ENCODE measurements at places on chromosomes 4 and X.

DNA sequence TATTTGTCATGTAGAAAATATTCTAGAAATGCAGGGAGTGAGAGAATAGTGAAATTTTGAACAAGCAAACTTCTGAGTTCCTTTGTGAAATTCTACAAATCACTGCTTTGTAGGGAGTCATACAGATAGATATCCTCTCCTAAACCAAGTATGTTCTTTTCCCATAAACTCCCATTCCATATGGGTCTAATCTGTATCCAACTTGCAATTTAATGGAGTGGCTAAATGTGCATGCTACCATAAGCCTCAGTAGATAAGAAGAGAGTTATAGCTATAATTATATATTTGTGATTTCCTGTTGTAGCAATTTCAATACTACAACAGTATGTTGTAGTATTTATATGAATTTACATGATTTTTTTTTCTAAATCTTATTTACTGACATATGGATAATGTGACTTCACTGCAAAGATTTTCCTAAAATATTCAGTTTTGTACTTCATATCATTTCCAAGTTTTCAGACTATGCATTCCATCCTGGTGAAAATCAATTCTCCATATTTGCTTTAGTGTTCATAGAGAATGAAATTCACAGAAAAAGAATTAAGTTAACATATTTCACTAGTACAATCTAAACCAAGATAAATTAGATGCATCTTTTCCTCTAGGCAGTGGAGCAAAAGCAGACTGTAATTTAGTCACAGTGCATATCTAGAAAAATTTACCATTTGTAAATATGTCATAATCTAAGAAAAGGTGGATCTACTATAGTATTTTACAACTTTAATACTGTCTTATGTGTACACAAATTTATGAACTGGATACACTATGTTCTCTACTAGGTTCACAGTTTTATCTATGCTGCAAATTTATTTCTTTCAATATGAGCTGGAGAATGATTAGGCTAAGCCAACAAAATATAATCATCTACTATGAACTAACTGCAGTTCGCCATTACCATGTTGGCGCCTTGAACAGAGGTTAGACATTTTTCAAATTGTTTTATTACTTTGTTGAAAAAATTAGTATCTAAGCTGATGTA is 372.9 kb upstream of the NDST3 start:
- DNase-seq = no peak

DNA sequence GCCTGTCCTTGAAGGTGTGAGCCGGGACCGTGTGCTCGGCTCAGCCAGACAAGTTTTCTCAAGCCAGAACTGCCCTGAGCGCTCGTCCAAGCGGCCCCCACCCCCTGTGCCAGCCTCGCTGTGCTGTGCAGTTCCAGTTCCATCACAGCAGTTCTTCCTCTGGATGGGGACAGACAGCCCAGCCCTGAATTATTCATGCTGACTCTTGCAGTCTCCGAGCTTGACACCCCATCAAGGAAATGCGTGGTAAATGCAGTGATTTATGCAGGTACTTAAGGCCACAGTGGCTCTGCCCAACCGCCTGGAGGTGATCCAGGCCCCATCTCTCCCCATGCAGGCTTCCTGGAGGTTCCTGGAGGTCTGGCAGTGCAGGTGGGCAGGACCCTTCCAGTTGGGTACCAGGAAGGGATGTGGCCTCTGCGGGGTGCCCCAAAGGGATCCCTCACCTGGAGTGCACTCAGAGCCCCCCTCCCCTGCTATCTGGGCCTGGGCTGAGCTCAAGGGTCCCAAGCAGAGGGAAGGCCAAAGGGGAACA is 44.8 kb upstream of the HMX1 start:
- no peak for DNase-seq

DNA sequence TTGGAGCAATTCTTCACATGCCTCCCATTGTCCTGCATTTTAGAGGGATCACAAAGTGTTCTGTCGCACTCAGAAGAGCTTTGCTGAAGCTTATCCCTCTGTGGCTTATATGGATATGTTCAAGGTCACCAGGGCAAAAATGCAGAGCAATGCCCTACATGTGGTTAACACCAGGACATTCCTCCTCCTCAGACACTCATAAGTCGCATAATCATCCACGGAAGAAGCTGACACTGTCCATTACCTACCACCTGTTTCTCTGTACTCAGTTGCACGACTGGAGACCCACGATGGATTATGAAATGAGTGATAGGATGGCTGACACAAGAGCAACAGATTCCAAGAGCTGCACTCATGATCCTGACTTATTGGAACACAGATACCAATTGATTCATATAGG is 68.7 kb upstream of the PRDX4 start:
- DNase-seq = no peak

DNA sequence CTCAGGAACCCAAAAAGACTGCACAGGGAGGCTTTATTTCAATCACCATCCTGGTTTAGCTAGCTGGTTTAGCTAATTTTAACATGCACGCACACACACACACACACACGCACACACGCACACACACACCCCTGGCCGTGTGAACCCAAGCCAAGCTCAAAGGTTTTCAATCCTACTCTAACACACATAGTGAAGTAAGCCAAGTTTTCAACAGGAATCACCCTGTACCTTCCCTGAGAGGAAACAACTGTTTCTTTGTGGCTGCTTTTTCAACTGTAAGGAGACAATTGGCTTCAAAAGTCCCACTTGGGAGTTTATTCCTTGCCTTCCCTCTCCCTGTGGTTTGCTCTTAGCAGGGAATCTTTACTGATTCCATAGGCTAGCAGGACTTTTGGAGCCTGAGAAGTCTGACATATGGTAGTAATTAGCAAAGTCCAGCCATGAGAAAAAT is 98.9 kb upstream of the BMP3 start:
- no peak for DNase-seq

- DNase-seq = no peak
Measured at GRCh38 chr4:123399627-123400358, 3.2 kb downstream of the SPRY1 start.

Measured in HS-5 (cell line).